ENCODE measurements at places on chromosomes 6 and 20.

DNA sequence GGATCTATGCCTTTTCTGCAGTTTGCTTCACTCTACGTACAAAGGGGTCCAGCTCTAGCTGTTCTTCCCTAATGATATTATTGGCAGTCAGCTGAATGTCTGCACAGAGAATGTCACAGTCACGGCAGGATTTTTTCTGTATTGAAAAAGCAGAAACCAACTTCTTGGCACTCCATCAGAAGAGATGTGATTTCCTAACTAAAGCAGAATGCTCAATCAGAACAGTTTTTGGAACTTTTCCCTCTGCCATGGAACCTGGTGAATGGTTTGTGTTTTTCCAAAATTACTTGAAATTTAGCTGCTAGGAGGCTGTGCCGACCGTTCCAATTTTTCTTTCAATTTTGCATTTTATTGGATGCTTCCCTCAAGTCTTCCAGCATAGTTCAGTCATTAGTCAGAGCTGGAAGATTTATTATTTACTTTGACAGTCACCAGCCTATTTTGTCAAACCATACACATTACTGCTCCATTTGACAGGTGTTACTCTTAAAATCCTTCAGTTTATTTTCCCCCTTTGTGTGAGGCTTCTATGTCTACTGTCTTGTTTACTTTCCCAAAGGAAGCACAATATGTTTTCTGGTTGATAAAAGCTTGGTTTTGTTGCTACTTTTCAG is 259.6 kb upstream of the EPHA7 start:
- no peak for DNase-seq

DNA sequence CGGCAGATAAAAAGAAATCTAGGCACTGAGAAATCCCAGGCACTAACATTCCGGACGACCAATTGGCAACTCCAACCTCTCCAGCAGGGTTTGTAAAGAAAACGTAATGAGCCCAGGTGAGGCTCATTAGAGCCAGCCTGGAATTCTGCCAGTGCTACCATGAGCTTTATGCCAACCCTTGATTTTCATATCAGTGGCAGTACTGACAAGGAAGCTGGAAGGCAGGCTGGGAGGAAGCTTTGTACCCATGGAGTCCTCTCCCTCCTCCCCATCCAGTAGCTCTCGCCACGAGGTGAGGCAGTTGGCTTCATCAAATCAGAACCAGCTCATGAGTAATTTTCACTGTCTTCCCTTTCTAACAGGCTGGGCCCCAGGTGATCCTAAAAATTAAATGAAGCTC is 250.2 kb downstream of the ZNF217 start:
- DNase-seq: no peak

DNA sequence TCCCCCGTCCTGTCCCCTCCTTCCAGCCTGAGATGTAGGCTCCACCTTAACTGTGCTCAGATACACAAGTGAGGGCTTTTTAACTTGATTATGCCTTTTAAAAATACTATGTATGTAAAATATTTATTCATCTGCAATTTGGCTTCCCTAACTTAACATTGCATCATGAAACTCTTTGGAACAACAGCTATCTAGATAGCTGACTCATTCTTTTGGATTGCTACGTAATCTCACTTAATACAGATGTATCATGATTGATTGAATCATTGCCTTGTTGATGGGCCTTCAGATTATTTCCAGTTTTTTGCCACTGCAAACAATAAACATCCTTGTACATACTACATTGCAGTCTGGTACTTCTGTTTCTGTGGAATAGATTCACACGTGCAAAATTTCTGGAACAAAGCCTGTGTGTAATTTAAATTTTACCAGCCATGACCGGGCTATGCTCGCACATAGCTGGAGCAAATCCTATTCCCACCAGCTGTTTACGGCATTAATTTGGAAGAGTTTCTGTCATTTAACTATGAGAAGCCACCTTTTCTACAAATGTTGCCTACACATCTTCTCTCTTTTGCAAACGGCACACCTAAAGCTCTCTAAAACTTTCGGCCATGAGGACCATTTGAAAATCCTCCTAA is 6.5 kb downstream of the PRND start:
- no peak for DNase-seq

- DNase-seq: peak; percentile 36
Measured at GRCh38 chr6:15287670-15288375, 42.0 kb downstream of the JARID2 start.

DNA sequence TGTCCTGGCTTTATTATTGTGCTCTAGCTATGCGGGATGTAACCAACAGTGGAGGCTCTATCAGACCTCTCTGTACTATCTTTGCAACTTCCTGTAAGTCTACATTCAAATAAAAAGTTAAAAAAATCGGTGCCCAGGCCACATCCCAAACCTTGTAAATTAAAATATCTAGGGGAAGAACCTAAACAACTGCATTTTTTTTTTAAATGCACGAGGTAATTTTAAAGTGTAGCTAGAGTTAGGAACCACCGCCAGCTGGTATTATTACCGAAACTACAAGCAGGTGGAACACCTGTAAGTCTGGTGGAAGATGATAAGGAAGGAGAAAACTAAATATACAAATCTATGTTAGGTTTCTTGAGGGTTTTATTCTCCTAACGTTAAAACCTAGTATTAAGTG is 34.5 kb upstream of the ID4 start:
- no peak for DNase-seq

GRCh38 chr20:60749804-60750602 is 502.1 kb upstream of the CDH4 start:
- no peak for DNase-seq

- no peak for DNase-seq
Measured at GRCh38 chr6:148723484-148723883, 23.3 kb upstream of the UST start.

DNA sequence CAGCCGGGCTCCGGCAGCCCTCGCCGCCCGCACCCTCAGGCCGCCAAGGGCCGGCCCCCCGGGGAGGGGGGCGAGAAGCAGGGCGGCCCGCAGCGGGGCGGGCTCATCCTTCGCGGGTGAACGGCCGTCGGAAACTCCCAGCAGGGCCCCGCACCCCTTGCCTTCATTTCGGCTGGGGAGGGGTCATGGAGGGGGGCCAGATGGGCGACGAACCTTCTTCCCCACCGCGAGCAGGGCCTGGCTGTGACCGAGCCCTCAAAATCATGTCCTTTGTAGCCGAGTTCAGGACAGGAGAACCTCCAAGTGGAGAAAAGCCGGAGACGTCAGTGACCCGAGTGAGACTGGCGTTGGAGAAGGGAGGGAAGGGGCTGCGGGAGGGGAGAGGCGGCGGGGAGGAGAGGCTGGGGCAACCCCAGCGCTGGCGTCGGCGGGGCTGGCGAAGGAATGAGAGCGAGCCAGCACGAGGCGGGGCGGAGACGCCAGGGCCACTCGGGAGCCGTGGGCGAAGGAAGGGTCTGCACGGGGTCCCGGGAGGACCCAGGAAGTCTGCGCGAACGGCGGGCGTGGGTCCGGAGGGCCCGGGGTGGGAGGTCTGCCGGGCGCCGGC is 571 bp upstream of the FOXC1 start:
- no peak for DNase-seq

DNA sequence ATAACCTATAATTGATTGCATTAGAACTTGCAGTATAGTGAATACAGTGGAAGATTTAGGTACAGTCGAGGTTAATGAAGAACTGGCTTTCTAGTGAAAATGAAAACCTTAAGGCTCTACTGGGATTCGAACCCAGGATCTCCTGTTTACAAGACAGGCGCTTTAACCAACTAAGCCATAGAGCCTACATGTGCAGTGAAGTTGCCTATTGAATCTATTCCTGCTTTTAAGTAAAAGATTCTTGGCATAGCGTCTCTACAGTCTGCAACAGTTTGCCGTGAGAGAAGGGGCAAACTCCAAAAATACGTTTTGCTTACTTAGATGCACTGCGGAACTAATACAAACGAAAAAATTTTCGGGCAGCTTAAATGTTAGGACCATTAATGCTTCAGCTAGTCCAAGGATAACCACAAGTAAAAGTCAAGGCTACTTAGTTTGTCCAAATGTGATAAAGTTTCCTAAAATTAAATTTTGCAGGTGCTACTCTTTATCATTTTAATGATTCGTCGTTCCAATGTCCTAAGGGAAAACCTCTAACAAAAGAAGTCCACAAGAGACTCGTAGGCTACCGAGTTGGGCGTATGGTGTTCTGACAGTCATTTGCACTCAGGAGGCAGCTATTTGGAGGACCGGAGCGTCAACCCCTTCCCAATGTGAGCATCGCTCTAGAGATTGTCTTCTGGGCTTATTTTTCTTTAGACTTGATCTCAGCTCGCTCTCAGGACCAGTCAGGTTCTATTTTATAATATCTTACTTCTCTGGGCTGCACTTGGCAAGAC is 31.3 kb upstream of the ZSCAN23 start:
- DNase-seq: peak; percentile 36

GRCh38 chr20:53079261-53079691 is 107.1 kb downstream of the TSHZ2 start:
- no peak for DNase-seq

DNA sequence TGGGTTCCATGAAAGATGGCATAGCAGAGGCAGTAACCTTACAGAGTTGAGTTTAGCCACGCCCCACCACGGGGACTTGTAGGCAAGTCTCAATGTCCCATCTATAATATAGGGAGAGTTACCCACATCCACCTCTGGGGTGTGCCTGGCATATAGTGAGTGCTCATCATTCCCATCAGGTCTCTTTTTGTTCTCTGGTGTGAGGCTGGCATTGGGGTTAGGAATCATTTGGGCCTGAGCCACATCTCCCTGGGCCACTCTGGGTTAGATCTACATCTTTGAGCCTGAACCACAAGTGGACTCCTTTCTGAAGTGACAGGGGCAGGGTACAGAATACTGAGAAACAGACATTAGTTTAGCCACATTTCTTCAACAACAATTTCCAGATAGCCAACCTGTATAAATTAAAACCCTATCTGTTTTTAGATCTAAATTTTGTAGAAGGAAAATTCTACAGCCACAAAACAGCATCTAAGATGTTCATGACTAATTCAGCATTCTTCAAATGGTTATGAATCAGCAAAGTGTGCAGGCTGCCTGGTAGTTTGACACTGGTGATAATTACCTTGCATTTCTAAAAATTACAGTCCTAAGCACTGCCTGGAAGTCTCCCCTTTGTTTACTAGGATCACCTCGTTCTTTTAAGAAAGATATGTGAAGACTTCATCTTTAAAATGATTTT is 20.1 kb downstream of the RNF24 start:
- no peak for DNase-seq

- no peak for DNase-seq
Measured at GRCh38 chr20:8995761-8996160, 73.1 kb upstream of the PLCB4 start.

DNA sequence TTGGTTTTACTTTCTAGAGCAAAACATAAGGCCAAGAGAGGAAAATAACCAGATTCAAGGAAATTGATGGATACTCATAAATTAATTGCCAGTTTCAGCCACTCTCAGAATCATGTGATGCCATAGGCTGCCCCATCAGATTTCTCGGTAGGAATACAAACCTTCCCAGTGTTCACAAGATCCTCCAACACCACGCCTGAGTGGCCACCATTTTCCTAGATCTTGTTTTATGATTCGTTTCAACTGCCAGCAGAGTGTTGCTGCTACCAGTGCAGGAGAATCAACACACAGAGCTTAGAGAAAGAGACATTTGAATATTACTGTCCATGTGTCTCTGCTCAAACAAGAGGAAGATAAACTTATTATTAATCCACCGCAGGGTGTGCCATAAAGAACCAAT is 434.2 kb upstream of the CDH4 start:
- no peak for DNase-seq

DNA sequence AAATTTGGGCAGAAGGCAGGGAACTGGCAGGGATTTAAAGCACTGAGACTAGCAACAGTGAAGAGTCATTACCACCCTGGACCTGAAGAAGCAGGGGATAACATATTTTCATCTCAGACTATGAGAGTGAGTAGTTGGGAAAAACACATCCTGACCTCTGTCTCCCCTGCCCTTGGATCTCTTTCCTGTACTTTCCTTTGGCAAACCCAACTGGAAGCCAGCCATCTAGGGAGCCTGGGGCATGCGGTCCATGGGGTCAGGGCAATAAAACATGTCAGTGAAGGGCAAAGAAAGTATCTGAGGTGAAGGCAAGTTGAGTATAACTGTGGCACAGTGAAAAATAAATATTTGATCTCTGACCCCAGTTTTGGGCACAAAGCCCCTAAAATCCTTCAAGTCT is 698.2 kb downstream of the DOK5 start:
- no peak for DNase-seq

- DNase-seq: peak; percentile 99
Measured at GRCh38 chr6:11323666-11324452, 91.4 kb upstream of the NEDD9 start.

DNA sequence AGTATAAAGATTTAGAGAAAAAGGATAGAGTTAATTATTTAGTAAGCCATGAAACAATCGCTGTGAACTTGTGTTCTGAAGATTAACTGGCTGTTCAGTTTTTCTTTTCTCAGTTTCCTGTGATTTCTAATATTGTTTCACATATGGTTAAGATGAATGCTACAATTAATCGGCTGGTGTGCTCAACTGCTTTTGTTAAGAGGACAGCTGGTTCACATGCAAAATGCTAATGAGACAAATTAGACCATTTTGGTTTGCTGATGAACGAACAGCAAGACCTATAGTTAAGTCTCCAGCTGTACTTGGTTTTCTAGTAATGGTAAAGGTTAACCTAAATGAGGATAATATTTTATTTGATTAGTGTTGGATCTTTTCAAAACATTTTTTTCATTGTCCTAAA is 10.8 kb upstream of the NHSL1 start:
- no peak for DNase-seq

DNA sequence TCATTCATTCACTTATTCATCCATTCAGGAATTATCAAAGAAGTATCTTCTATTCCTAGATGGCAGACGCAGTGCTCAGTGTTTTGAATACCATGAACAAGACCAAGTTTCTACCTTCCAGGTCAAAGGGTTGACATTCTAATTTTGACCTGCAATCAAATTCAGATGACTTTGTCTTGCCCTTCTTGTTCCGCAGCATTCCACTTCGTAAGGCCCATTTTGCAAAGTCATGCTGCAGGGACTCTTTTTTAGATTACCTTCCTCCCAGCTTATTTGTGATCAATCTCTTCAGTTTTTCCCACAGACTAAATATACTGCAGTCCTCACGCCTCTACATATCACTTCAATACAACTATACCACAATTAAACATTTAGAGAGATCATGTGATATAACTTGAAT is 7.1 kb upstream of the TAAR1 start:
- DNase-seq: no peak

GRCh38 chr6:154426997-154427396 is 70.4 kb upstream of the IPCEF1 start:
- no peak for DNase-seq

- no peak for DNase-seq
Measured at GRCh38 chr6:13012977-13013680, 296.6 kb downstream of the PHACTR1 start.

DNA sequence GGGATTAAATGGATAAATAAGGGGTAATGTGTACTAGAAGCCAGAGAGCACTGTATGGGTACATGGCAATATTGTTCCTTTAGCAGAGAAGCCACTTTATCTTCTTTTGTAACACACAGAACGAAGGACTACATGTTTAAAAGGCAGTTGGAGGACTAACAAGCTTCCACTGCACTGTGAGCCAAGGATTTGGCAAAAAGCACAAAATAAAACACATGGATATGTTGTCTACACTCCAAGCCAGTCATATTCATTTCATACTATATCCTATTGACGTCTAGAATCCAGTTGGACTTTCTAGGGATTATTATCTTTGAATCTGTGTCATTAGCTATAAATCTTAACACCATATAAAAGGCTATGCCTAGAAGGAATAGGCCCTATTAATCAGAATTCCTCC is 3.0 kb downstream of the SLC18B1 start:
- no peak for DNase-seq
